ENCODE measurements at places on chromosomes 4 and X.

GRCh38 chrX:134520860-134521390, 61.0 kb downstream of the HPRT1 start:
- DNase-seq = no peak

DNA sequence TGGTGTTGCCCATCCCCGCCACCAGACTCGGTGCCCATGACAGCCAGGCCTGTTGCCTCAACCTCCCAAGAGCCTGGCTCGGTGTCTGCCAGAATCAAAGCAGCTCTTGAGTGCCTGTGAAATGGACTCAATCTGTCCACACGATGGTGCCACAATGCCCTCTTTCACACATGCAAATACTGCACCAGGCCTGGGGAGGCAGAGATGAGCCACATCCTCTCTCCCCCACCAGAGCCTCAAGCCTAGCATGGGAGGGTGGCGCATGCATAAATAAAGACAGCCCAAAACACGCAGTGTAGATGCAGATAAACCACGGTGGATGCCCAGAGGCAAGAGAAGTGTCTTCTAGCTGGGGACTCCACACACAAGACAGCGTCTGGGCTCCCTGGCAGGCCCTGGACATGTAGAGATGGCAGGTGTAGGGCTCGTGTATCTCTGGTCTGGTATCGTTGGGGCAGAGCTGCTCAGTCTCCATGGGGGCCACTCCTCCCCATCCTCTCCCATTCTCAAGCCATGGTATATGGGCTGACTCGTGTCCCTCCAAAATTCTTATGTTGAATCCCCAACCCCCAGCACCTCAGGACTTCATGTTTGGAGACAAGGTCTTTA, 65.6 kb downstream of the JAKMIP1 start:
- peak; percentile 15 for DNase-seq

- no peak for DNase-seq
These were observed 40.5 kb upstream of the KIAA1210 start for GRCh38 chrX:119168104-119168503.

DNA sequence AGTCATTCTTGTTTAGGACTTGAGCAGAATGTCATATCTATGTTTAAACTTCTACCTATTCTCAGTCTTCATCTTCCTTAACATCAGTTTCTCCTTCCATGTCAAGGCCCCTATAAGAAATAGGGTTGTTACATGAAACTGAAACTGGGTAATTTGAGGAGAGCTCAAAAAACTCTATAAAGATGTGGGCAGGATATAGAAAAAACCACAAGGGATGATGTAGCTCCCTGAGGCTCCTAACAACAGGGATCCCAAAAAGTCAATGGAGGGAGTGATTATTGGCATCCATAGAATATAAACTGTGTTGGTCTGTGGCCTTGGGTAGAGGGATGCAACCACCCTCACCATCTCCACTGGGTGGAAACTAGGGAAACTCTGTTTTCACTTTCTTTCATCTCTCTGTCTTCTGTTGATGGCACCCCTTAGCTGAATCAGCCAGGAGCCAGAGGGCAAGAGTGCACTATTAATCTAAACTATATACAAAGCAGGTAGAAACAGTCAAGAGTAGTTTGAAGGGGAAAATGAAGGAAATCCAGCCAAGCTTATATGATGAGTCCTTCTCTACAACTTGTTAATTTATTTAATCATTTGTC, 27.6 kb downstream of the C4orf54 start:
- DNase-seq = no peak

DNA sequence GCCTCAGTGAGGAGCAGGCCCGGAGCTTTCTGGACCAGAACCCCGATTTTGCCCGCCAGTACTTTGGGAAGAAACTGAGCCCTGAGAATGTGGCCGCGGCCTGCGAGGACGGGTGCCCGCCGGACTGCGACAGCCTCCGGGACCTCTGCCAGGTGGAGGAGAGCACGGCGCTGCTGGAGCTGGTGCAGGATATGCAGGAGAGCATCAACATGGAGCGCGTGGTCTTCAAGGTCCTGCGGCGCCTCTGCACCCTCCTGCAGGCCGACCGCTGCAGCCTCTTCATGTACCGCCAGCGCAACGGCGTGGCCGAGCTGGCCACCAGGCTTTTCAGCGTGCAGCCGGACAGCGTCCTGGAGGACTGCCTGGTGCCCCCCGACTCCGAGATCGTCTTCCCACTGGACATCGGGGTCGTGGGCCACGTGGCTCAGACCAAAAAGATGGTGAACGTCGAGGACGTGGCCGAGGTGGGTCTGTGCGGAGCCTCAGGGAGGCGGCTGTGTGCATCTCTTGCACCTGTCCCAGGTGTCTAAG, 323 bp downstream of the PDE6B start:
- DNase-seq = no peak

GRCh38 chr4:26330946-26331345, 10.1 kb downstream of the RBPJ start:
- DNase-seq = no peak

DNA sequence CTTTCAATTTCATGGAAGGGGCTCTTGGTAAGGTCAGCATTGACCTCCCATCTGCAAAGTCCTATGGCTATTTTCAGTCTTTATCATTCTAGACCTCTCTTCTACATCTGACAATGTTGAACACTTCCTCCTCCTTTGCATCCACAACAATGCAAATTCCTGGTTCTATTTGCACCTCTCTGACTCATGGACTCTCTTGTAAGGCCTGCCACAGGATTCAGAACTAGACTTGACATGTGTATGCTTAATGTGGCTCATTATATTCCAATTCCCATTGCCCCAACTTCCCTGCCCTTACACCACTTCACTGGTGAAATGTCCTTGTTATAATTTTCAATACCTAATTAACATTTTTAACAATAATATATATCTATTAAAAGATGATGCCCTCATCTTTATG, 314.3 kb upstream of the FGF13 start:
- DNase-seq = no peak

GRCh38 chrX:40019541-40019940, 78.2 kb downstream of the BCOR start:
- no peak for DNase-seq

DNA sequence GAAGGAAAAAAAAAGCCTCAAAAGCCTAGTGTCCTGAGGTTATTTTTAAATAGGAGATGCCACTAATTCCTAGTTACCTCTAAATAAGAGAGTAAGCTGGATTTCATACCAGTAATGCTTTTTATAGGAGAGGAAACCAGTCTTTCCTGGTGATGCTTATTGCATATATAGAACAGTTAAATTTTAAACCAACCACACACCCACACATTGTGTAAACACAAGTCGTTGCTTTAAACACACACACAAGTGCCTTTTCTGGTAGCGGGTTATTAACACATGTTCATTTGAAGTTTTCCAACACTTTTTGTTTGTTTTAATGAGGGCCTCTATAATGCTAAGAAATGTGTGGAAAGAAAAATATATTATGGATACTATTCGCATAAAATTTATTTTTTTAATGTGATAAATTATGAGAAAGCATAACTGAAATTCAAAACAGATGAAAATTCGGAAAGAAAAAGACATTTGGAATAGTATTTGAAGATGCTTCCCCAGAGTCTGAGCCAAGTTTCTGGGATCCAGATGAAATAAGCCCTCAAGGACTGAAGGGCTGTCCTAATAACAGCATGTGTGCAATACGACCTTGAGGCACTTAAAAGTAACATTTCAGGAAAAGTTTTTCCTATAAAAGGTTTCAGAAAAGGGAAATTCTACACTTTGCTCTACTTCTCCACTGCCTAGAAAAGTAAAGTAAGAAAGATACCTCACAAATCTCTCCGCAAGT, 2.0 kb downstream of the ANTXR2 start:
- DNase-seq = no peak

GRCh38 chrX:42463706-42464490, 314.1 kb downstream of the PPP1R2C start:
- DNase-seq = no peak

GRCh38 chr4:89906316-89906715, 11.7 kb downstream of the MMRN1 start:
- DNase-seq = no peak

DNA sequence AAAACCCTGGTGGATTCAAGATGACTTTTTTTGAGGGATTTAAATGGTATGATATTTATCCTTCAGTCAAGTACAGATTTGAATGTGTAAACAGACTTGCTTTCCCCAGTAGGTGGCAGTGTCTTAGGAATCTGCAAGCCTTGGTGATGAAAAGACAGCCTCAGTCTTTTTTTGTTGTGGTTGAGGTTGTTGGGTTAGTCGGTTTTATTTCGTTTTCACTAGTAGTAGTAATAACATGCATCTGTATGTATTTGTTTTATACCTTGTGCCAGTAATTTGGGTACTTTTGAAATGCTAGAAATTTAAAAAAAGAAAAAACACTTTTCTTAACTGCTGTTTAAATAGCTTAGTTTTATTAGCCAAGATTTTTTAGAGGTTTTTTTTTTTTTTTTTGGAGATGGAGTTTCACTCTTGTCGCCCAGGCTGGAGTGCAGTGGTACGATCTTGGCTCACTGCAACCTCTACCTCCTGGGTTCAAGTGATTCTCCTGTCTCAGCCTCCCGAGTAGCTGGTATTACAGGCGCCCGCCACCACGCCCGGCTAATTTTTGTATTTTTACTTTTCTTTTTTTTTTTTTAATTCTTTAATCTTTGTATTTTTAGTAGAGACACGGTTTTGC, 39.2 kb downstream of the COPS4 start:
- DNase-seq = peak; percentile 23

- DNase-seq = no peak
These were observed 460.8 kb downstream of the TMA16 start for GRCh38 chr4:163955288-163955687.

DNA sequence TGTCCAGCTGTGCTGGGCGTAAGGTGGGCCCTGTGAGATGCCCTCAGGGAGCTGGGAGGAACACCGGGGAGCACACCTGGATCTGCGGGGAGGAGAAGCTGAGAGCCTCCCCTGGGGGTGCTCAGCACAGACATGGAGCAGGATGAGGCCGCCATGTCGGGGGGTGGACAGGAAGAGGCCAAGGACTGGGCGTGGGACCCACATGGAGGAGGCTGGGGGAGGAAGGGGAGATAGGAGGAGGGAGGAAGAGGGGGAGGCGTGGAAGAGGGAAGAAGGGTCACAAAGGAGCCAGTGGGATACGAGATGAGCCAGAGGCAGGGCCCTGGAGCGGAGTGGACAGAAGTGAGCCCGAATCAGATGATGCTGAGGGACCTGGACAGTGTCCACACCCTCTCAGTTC, 66.3 kb downstream of the ZFYVE28 start:
- DNase-seq = no peak

DNA sequence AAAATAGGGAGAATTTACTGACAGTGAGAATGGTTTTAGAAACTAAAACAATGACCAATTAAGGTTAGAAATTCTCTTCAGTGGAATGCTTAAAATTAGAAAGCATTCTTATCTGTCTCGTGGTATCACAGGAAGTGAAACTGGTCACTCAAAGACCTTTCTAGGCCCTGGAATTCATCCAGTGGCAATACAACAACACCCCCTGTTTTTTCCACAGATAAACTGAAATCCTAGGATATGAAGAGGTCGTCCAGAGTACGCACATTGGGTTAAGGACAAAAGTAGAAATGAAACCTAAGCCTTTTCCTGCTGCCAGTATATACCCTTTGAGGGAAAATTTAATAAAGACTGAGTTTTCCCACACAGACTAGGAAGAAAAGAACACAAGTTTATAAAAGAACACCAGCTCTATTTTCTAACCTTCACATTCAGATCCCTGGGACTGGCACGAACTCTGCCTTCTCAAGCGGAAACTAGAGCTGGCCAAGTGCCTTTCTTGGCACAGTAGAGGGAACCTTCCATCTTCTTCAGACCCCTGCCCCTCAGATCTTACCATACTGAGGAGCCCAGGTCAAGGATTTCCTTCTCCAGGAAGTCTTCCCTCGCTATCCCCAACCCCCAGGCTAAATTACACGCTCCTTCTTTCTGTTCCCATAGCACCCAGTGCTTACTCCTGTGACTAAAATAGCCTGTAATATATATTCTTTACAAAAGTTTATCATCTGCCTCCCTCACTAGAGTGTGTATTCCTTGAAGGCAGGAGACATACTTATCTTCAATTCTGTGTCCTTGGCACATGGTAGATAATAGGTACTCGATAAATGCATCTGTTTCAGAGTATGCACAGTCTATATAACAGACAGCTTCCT, 16.9 kb downstream of the LHFPL1 start:
- no peak for DNase-seq

DNA sequence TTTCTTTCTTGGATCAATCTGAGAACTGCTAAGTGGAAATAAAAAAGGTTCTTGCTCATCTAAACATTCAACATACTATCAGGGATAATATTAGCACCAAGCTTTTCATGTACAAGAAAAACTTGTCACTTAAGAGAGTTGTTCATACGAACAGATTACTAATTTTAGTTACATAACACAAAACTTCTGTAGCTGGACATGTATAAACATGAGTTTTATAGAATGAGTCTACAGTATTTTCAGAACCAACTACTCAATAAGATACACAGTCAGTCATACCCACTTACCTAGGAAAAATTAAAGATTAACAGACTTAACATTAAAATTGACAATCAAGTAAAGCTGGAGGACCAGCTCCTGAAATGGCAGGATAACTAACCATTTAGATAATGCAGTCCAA, 540.1 kb upstream of the FAM241A start:
- no peak for DNase-seq

DNA sequence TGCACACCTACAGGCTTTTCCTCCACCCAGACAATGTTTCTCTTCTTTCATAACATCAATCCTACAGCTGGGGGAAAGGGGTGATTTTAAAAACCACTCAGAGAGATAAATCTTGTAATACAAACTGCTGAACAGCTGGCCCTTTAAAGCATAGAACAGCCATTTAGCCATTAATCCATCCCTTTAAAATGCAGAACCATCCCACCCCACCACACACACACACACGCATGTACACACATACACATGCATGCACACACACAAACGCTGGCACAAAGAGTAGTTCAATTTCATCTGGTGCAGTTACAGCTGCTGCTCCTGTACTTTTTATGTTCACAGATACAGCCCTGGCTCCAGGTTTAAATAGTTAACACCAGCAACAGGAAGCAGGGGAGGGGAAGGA, 426.1 kb downstream of the MID1IP1 start:
- no peak for DNase-seq

- DNase-seq = no peak
These were observed 19.0 kb downstream of the GAB1 start for GRCh38 chr4:143355540-143356217.

- DNase-seq = no peak
These were observed 90.1 kb downstream of the IRF2 start for GRCh38 chr4:184384056-184384809.

DNA sequence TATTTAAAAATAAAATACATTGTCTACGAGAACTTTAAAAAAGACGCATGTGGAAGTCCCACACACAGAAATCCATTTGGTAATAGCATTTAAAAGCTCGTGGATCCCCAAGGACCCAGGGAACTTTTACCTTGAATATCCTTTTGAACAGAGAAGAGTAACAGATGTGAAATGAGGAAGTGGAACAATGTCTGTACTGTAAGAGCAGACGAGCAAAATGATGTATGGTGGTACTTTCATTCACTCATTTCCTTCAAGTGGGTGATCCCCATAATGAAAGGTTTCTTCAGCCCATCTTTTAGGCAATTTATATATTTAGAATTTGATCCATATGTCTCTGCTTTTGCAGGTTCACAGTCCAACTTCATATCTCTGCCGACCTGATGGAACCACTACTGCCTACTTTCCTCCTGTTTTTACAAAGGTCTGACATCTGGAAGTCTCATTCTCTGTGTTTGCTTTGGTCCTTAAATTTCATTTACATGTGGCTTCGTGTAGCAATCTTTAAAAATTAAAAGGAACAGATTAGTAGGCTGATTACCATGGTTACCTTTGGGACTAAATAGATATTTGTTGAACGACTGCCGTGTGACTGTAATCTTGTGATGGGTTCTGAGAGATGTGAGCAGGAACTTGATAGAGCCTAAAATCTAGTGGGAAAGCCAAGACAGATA, 188.4 kb downstream of the PALLD start:
- no peak for DNase-seq

GRCh38 chr4:180054291-180054690, 2188.9 kb upstream of the TENM3 start:
- DNase-seq = no peak
